ENCODE measurements at places on chromosomes 6 and 20.
A peak's percentile ranks its signal among the peaks of the same experiment; 100 is the strongest.

DNA sequence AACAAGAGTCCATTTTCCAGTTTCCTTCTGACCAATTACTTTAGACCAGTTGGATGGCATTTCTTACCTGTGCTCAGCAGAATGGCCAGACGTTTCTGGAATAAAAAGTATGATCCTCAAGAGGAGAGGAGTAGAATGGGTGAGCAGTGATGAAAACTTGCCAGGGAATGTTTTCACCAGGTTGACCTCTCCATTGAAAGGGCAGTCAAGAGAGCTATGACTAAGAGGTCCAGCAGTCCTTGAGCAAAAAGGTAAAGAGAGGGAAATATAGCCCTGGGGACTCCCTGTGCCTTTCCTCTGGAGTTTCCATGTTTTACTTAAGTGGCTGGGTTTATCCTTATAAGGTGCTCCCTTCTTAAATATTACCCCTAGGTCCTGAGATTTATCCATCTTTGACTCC is 210.9 kb downstream of the TBX18 start:
- DNase-seq: no peak

- DNase-seq: no peak
Observed at GRCh38 chr6:11428895-11429294, 108.7 kb upstream of the TMEM170B start.

DNA sequence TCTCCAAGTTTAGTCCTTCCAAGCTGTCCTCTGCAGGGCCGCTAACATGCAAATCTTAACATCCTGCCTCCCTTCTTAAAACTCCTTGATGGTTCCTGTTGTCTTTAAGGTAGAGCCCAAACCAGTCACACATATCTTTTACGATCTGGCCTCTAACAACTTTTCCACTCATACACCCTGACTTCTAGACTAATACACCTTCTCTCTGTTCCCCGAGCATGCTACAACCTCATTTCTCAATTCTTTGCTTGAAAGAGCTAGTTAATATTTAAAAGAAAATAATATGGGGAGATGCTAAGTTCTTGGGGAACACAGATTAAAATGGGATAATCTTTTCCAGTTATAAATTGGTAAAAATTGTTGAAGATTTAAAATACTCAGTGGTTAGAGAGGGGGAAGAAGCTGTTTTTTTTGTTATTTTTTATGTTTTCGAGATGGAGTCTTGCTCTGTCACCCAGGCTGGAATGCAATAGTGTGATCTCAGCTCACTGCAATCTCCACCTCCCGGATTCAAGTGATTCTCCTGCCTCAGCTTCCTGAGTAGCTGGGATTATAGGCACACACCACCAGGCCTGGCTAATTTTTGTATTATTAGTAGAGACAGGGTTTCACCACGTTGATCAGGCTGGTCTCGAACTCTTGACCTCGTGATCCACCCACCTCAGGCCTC is 250.7 kb downstream of the MAFB start:
- no peak for DNase-seq

DNA sequence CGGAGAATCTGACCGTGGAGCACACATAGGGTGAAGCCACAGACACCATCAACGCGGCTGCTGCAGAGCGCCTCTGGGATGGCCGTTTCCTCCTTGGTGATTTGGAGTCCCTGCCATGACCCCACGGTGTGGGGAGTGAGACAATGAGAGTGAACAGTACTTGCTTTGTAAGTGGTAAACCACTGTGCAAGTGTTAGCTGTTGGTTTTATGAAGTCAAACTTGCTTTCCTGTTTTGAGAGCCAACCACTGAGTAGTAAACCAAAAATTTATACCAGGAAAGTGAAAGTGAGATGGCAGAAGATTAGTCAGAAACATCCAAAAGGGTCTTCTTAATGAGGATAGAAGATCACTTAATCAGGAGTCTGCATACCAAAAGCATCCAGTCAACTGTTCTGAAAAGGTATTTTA is 160.7 kb downstream of the FOXC1 start:
- no peak for DNase-seq

- no peak for DNase-seq
Observed at GRCh38 chr6:73476723-73477122, 15.2 kb downstream of the MTO1 start.

- DNase-seq: no peak
Observed at GRCh38 chr6:139588734-139589593, 214.5 kb upstream of the CITED2 start.

DNA sequence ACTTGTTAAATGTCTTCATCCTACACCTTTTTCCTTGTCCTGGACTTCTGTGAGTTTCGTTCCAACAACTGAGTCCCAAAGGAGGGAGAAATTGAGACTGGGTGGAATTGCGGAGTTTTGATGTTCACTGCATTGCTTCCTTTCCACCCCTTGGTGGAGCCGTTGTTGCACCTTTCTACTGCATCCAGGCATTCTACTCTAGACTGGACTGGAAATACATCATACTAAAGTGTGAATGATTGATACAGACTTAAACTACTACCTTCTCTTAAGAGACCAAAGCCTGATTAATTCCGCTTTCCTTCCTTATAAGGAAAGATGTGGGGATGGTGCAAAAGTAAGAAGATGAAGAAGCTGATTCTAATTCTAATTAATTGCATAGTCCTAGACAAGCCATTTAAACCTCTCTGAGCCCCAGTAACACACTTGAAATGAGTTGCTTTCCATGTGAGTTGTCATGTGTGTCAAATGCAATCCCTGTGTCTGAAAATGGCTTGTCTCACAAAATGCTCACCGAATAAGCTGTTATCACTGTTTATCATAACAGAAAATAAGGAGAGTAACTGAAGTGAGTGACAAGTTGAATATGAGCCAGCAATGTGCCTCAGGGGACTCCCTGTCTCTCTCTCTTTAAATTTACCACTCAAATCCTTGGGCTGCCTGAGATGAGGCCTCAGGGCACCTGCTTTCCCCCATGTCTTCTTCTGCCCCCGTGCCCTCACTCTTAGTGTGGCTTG is 338.3 kb upstream of the CHD6 start:
- DNase-seq: no peak

DNA sequence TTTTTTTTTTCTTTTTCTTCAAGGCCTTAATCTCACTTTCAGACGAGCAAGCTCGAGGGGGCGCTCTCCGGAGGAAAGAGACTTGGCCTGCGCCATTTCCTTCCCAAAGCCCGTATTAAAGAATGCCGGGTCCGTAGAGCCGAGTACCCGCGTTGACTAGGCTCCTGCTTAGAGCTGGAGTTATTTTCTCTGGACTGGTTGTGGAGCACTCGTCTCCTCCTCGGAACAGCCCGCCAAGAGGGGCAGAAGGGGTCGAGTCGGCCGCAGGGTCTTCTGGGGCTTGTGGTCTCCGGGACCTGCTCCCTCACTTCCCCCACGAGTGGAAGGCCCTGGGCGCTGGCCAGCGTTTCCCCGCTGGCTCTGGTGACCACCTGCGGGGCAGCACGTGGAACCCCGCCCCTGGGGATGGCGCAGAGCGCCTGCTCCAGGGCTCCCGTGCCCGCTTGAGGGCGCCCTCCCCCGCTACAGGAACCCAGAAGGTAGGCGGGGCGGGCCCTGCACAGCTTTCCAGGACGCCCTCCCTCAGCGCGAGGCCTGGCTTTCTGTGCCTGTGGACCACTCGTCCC is 2.7 kb upstream of the MEI4 start:
- no peak for DNase-seq

DNA sequence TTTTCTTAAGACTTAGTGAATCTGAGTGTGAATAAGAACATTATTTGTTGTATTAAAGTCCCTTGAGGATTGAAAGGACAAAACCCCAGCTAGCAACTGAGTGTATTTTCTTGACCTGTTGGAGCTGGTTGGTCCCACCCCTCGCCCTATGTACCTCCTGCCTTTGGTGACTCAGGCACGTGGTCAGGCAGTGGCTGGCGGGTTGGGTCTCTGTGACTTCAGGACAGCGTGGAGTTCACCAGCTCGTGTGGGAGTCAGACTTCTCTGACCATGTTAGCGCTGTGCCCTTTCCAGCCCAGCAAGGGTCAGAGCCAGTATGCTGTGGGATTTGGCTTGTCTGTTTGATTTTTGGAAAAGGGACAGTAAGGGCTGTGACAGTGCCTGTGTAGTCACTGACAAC is 93.7 kb downstream of the SSR1 start:
- no peak for DNase-seq

DNA sequence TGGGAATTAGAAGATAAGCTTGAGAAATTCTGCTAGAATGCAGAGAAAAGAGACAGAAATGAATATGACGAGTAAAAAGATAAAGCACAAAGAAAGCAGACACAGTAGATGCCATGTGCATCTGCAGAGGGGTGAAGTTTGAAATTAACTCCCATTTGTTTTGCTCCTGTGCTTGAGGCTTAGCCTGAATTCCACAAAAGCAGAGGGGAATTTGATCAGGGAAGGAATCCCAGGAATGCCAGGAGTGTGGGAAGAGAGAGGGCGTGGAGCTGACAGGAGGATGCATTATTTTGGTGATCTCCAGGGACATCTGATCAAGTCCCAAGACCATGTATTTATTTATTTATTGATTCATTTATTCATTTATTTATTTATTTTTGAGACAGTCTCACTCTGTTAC is 55.6 kb downstream of the SLC22A1 start:
- no peak for DNase-seq

GRCh38 chr20:5172167-5172601 is 45.4 kb downstream of the CDS2 start:
- no peak for DNase-seq

GRCh38 chr6:14734416-14735340 is 511.2 kb upstream of the JARID2 start:
- DNase-seq: no peak

- no peak for DNase-seq
Observed at GRCh38 chr20:33896509-33896908, 85.4 kb downstream of the CHMP4B start.

DNA sequence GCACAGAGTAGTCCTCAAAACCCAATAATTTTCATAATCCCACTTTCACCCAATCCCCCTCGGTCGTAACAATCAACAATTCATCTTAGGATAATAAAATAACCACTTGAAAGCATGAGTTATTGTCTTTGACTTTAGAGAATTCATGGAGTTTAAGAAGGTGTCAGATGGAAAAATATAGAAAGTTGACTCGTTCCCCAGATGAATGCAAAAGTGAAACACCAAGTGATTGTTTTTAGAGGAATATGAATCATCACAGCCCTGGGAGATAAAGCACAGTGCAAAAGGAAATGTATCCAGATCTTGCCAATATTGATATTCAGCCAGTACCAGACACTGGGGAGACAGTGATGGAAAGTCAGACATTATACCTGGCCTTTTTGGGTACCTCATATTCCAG is 860.5 kb downstream of the DHX35 start:
- no peak for DNase-seq

GRCh38 chr6:34393191-34393965 is 909 bp upstream of the NUDT3 start:
- DNase-seq: peak; percentile 23

- DNase-seq: peak; percentile 79
Observed at GRCh38 chr6:32154514-32155161, 697 bp downstream of the PPT2 start.

- DNase-seq: peak; percentile 34
Observed at GRCh38 chr6:24662236-24662635, 4.5 kb downstream of the TDP2 start.

DNA sequence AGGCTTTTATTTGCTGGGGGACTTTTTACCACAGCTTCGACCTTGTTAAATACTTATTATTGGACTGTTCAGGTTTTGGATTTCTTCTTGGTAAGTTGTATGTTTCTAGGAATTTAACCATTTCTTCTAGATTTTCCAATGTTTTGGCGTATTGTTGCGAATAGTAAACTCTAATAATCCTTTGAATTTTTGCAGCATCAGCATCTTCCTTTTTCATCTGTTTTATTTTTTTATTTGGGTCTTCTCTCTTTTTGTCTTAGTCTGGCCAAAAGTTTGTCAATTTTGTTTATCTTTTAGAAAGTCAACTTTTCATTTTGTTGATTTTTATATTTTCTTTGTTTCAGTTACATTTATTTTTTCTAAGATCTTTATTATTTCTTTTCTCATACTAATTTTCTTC is 1272.0 kb downstream of the HACE1 start:
- DNase-seq: no peak

DNA sequence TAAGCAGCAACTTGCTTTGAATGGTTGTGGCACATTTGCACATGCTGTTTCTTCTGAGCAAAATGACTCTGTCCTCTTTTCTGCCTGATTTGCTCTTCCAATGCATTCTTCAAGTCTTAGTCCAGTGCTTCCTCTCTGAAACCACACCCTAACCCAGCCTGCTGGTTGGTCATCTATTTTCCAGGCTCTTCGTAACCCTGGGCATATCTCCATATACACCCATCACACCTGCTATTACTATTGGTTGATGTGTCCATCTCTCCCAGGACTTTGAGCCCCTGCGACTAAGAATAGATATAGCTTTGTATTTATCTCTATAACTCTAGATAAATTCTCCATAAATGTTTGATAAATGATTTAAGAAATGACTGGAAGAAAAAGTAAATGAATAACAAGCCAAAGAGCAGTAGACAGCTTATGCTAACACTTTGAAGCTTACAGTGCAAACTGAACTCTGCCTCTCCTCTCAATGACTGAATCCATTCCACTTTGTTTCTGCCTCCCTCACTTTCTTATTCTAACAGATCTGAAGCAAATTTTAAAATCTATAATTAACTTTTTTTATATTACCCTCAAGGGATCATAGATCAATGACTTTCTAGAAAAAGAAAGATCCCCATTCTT is 59.7 kb upstream of the NT5E start:
- no peak for DNase-seq

GRCh38 chr6:128131036-128131435 is 230.2 kb upstream of the THEMIS start:
- DNase-seq: no peak

GRCh38 chr6:107304421-107305025 is 154.8 kb downstream of the PDSS2 start:
- DNase-seq: no peak

DNA sequence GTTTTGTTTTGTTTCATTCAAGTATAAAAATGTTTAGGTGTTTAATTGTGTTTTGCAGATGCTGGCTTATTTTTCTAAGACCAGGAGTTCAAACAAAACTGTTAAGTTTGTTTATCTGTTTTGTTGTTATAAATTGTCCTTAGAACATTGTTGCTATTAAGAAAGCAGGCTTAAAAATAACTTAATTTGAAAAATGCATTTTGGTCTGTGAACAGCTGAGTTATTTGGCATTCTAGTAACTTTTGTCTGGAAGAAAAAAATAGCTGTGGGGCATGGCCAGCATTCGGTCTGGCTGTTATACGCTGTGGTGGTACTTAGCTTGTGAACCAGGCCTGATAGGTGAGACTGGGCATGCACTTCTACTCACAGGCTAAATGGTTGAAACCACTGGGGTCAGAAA is 37.8 kb downstream of the SLX4IP start:
- DNase-seq: no peak

GRCh38 chr6:21586740-21587178 is 6.8 kb upstream of the SOX4 start:
- peak; percentile 38 for DNase-seq

DNA sequence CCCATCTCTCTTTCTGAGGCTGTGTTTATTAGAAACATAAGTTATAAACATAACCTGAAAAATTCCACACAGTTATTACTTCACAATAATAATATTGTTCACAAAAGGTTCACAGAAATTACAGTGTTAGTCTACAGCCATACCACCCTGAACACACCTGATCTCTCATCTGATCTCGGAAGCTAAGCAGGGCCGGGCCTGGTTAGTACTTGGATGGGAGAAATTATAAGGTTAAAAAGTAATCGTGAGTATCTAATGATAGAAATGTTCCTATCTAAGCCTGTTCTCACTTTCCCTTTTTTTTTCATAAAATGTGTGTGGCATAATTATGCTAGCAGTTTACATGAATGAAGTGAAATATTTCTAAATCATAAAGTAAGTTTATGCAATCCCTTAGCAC is 647.8 kb downstream of the TBC1D32 start:
- DNase-seq: no peak

Measured in prostate gland (tissue), 2 donors.